NCI-H187 (cell line): ENCODE measurements at places on chromosomes 6 and 20.

- no peak for DNase-seq
Observed at GRCh38 chr6:159916752-159917151, 26.0 kb downstream of the MAS1 start.

DNA sequence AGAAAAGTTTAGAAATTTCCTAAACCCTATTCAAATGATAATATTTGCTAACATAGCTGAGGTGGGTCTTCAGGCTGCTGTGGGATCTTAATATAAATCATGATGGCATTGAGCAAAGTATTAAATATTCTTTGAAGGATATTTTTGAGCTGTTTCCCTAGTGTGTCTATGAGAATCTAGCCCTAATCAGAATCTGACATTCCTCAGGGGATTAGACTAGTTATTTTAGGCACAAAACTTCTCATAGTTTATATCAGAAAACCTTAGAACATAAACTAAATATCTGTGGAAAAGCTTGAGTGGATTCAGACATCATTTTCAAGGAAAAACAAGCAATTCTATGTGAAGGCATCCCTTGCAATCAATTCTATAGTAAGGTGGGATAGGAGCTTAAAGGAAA lies 594.5 kb downstream of the RFPL4B start:
- no peak for DNase-seq

GRCh38 chr6:130486417-130486816 lies 120.6 kb downstream of the TMEM200A start:
- no peak for DNase-seq

- DNase-seq, result no peak
Observed at GRCh38 chr20:18712882-18713281, 100.7 kb upstream of the SCP2D1 start.
